Activated CD8-positive, alpha-beta T cell treated with anti-CD3 and anti-CD28 coated beads for 36 hours (primary cell): ENCODE measurements at places on chromosomes 2 and 18. TPM values are rescaled to one million over a fixed set of nuclear protein-coding genes. Genes with fewer than 3 reads are reported as not detected.

- no peaks in the 10 kb centered on the region for H3K36me3 ChIP-seq
- H3K4me3 ChIP-seq: no peak overlapping the region
- no peak for DNase-seq
- no peaks in the 10 kb centered on the region for H3K27me3 ChIP-seq
- no peak overlapping the region for H3K27ac ChIP-seq
- no peaks in the 10 kb centered on the region for H3K4me1 ChIP-seq
Observed at GRCh38 chr2:6069381-6069780, 377.2 kb downstream of the SOX11 start.

GRCh38 chr2:178057179-178057680 is 15.3 kb downstream of the PDE11A start:
- no peak overlapping the region for H3K27ac ChIP-seq
- H3K27me3 ChIP-seq: peaks cover 5% of the 10 kb centered on the region
- H3K36me3 ChIP-seq: no peaks in the 10 kb centered on the region
- no peak for DNase-seq

DNA sequence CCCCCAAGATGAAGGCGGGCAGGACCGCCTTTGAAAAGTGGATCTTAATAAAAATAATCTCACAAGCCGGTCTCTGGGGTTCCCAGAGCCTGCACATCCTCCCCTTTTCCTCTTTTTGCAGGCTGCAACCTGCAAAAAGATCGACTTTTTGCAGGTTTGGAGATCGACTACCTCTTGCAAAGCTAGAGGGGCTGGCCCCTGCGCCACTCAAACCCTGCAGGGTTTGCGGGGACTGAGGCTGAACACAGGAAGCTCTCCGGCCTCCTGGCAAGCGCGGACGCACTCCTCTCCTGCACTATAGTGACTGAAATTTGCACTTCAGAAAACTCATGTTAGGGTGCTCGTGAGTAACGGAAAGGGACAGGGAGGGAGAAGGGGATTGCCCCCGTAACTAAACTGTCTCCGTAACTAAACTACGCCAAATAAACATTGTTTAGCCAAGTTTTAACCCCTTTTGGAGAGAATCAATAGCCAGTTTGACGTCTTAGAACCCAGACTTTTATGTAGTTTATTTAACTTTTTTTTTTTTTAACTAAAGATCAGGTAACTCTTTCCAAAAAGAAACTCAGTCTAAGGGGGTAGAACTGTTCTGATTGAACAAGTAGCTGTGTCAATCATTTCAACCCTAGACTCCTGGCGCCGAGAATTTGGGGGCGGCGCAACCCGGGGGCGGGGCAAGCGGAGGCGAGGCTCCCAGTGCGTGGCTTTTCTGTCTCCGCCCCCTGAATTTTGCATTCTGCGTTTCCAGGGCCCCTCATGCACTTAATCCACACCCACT is 2.5 kb downstream of the IGFBP5 start:
- no peak overlapping the region for H3K27ac ChIP-seq
- peak; percentile 87 for DNase-seq
- H3K27me3 ChIP-seq: peaks cover 56% of the 10 kb centered on the region
- H3K36me3 ChIP-seq: no peaks in the 10 kb centered on the region
- H3K4me3 ChIP-seq: peak overlapping the region; percentile 74
- peaks cover 23% of the 10 kb centered on the region for H3K4me1 ChIP-seq

DNA sequence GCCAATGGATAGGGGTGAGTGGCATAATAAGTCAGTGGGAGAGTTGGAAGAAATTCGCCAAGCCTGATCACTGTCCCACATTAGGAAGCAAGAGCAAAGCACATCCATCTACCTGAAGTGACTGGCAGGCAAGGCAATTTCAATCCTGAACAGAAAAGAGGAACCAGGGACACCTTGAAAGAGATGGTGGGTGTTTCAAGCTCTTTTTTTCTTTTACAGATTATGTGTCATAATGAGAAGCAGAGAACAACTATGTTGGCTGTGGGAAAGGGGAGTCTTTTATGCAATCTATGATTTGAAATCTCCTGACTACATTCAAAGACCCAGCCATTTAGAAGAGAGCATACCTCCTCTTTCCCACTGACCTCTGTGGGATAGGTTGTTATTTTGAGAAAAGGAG is 63.5 kb downstream of the TGIF1 start:
- no peak overlapping the region for H3K4me3 ChIP-seq
- H3K4me1 ChIP-seq: peaks cover 10% of the 10 kb centered on the region
- H3K27me3 ChIP-seq: no peaks in the 10 kb centered on the region
- no peaks in the 10 kb centered on the region for H3K36me3 ChIP-seq
- no peak overlapping the region for H3K27ac ChIP-seq

DNA sequence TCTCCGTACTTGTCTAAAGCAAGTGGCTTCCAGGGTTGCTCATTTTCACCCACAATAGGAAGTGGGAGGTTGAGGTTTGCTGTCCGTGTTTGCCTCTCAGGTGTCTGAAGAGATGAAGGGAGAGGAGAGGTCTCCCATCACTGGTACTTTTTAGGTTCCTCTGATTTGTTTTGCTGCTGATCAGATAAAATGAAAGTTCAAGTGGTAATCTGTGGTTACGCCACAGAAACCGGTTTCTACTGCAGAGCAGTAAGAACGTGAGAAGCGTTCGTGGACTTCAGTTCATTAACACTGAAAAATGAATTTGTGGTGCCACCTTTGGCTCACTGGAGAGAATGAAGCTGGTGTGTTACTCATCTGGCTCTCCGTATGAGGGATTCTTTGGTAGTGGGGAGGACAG is 118.2 kb downstream of the GBX2 start:
- no peak overlapping the region for H3K27ac ChIP-seq
- H3K36me3 ChIP-seq: no peaks in the 10 kb centered on the region
- peak; percentile 27 for DNase-seq
- peaks cover 21% of the 10 kb centered on the region for H3K27me3 ChIP-seq
- peaks cover 4% of the 10 kb centered on the region for H3K4me1 ChIP-seq
- no peak overlapping the region for H3K4me3 ChIP-seq

DNA sequence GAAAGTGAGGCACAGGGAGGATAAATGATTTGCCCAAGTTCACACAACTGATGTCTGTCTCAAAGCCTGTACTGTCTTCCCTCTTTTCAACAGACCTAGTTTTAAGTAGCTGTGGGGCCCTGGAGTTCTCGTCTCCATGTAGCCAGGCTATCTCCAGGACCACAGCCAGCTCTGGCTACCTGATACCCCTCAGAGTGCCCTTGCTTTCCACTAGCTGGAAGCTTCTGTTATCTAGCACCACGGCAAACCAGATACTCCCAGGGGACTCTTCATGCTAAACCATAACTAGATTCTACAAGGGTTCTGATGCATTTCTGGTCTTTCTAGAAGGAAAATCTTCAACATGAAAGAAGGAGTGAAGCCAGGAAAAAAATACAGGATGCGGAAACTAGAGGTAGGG is 137.3 kb downstream of the GALNT14 start:
- no peaks in the 10 kb centered on the region for H3K4me1 ChIP-seq

DNA sequence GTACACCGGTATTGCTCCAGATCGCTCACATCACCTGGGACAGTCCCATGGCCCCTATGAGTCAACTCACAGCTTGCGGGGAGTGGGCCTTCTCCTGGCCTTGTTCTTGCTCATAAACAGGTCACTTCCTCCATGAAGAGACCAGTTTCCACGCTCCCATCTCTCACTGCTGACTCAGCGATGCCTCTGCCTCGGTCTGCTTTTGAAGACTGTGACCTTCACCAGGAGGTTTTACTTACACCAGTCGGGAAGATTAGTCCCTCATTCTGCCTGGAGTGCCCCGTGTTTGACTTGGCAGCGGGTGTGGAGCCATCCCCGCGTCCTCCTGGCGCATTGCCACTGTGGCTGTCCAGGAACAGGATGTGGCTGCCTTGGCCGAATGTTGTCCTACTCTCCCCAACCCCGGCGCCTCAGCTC is 159.8 kb downstream of the RHBDD1 start:
- H3K4me1 ChIP-seq: peaks cover 5% of the 10 kb centered on the region
- no peak overlapping the region for H3K27ac ChIP-seq
- DNase-seq: peak; percentile 70
- peaks cover 34% of the 10 kb centered on the region for H3K36me3 ChIP-seq
- no peaks in the 10 kb centered on the region for H3K27me3 ChIP-seq

OXER1 gene
- total RNA-seq: 0.40 TPM
